ENCODE measurements at places on chromosomes 3 and 15.

DNA sequence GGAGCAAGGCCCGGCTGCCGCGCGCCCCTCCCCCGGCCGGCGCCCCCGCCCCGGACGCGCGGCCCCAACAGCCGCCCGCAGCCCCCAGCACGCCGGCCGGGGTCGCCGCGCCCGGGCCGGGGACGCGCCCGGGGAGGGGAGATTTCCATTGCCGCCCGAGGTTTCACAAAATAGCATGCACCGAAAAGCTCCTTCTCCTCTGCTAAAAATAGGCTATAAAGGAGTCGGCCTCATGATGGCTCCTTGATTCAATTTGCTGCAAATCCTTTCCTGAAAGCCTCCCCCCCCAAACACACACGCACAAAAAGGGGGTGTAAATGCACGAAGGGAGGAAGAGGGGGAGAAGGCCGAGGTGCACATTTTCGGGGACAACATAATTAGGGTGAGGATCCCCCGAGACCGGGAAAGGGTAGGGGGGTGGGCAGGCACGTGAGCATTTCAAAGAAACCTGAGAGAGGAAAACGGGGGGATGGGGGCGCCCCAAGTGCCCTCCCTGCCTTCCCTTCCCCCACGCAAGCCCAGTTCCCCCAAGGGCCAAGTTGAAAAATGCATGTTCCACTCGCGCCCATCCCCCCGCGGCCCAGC is 734 bp downstream of the TBL1XR1 start:
- DNase-seq: no peak

DNA sequence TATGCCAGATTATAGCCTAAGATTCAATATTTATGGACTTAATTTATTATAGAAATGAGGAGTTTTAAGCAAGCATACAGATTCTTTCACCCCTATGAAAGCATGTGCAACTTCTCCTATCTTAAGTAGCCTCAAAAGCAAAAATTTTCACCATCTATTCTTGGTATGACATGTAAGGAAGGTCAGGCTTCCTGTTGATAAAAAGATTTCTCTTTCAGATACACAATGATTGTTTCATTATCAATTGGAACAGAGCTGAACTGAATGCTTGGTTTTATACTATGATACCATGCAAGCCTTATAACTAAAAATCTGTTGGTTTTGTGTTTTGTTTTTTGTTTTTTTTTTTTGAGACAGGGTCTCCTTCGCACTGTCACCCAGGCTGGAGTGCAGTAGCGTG is 3.9 kb downstream of the GRK7 start:
- DNase-seq: no peak

DNA sequence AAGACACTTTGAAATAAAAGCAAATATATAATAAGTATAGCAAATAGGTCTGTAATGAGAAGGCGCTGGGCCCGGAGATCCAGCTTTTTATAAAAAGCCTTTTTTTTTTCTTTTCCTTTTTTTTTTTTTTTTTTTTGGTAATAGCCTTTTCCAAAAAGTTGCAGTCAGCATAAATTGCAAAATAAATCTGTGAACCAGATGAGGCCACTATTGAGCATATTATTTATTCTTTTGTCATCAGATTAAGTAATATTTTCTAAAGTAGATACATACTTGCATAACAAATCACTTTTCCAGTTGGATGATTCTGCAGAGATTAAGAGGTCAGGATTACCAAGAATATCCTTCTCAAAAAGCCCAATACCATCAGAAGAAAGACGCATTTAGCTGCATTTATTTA is 24.9 kb downstream of the FMN1 start:
- no peak for DNase-seq

- no peak for DNase-seq
Observed at GRCh38 chr3:138257986-138258385, 70.9 kb downstream of the ARMC8 start.

DNA sequence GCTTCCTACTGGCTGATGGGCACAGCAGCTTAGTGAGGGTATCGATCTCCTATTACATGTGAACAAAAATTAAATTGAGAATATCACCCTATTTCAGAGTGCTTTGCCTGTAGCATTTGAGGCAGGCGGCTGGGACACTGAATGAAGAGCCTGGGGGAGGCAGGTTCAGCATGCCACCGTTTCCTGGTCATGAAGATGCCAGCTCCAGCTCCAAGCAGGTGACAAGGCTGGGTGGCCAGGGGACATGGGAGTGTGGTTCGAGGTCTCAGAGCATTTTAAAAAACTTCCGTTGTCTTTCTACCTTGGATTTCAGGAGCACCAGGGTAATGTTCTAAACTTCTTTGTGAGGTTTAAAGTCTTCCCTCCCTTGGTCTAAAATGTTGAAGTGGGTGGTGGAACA is 158.2 kb downstream of the RPLP1 start:
- DNase-seq: no peak

GRCh38 chr3:42655331-42655888 is 1.9 kb downstream of the ZBTB47 start:
- DNase-seq: no peak

DNA sequence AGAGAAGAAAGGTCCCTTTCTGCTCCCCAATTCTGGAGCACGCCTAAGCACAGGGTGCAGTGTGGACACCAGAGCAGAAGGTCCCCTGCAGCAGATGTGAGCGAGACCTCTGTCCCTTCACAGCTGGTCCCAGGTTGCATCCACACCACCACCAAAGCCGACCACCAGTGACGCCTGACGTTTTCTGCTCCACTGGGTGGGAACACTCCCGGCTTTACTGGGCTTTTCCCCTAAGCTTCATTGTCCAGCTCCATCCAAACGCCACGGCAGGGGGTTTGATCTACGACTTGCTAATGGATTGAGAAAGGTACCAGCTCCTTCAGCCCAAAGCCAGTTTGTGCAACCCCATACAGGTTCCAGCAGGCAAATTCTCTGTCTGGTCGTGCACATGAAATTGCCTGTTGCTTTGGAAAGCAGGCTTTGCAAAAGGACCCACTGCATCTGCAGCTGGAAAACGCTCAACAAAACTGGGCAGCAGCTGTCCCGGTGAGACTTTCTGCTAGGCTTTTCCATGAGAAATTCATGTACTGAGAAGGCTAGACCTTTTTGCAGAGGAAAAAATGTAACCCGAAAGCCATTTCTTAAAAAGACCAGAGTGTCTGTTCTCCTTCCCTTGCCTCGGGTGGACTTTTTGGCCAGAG is 31.1 kb downstream of the ADAMTS17 start:
- no peak for DNase-seq

DNA sequence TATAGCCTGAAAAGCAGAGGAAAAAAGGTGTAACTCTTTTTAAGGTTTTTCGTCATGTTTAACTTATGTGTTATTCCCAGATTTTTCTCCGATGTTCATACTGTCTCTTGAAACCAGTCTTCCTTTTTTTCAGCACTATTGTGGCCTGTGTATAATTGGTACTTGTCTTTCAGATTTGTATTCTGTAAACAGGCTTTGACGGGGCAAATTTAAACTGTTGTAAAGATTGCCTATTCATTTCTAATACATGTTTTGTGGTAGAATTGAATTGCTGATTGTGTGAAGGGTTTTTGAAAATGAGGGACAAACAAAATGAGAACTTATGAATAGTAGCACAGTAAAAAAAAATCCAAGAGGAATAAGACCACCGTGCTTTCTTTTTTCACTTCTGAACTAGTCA is 33.6 kb downstream of the AKAP13 start:
- no peak for DNase-seq

GRCh38 chr15:33125894-33126537 is 68.5 kb downstream of the FMN1 start:
- no peak for DNase-seq

GRCh38 chr3:171871392-171872274 is 28.5 kb downstream of the TMEM212 start:
- DNase-seq: no peak

DNA sequence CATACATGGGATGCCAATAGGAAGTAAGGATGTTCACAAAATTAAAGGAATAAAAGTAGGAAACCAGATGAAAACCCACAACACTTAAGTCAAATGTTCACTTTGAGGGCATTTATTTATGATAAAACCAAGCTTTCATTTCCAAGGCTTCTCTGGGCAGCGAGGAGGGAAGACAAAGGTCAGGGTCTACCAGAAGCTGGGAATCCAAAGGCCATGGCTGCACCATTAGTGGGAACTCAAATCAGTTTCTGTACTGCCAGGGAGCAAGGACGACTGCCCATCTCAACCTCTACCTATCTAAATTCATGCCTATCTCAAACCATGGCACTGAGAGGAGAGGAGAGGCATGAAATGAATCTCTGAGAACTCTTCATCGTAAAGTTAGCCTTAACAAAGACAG is 22.6 kb downstream of the PBRM1 start:
- no peak for DNase-seq

GRCh38 chr15:90560229-90560776 is 30.6 kb downstream of the CRTC3 start:
- peak; percentile 99 for DNase-seq

GRCh38 chr3:141302364-141303141 is 65.8 kb upstream of the ZBTB38 start:
- peak; percentile 58 for DNase-seq

- no peak for DNase-seq
Observed at GRCh38 chr15:71581398-71581930, 228.9 kb upstream of the NR2E3 start.
